Stimulated activated CD4-positive, alpha-beta T cell treated with anti-CD3 and anti-CD28 coated beads, Interleukin-12 subunit alpha, Interleukin-12 subunit beta, amount 100 ng/mL, for 4 hours (primary cell): ENCODE measurements at places on chromosomes 12 and 14.

DNA sequence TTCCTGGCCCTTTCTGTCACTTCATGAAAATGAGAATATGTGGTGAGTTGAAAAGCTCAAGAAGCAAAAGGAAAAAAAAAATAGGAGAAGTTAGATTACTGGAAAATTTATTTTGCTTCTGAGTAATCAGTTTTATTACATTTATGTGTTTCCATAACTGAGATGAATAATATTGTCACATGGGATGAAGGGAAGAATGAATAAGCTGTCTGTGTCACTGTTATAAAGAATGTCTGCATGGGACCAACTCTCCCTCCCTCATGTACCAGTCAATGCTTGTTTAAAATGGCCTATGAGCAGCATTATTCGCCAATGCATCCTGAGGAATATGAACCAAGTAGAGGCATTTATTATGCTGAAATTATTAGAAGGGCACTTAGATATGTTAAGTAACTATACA lies 246.3 kb downstream of the PRKD1 start:
- DNase-seq, result no peak

DNA sequence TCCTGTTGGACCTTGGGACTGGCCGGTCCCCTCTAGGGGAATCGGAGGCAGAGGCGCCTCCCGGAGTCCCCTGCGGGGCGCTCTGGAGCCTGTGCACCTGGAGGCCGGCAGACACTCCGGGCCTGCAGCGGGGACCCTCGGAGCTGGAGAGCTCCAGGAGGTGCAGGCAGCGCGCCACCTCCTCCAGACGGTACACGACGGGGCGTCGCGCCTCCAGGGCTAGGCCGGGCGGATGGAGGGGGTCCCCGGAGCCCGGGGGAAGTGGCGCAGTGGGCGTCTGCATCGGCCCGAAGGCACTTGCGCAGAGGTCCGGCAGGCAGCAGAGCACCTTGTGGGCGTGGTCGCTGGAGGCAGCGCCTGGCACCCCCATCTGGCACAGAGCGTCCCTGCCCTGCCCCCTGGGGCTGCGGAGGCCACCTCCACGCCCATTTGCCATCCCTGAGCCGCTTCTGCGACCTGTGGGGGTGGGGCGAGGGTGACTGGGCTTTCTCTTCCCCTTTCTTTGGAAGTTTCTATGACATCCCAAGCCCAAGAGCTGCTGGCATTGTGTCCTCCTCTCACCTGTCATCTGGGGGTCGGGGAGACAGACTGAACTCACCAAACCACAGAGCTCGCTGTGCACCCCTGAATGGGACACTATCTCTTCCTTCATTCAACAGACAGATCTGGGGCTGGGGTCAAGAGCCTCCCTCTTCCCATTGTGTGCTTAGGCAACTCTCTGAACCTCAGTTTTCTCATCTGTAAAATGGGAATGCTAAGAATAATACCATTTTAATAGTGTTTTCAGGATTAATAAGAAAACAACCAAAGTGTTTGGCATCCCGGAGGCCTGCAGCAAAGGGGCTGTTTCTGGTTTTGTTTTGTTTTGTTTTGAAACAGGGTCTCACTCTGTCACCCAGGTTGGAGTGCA lies 37.5 kb upstream of the CORO1C start:
- no peak for DNase-seq

DNA sequence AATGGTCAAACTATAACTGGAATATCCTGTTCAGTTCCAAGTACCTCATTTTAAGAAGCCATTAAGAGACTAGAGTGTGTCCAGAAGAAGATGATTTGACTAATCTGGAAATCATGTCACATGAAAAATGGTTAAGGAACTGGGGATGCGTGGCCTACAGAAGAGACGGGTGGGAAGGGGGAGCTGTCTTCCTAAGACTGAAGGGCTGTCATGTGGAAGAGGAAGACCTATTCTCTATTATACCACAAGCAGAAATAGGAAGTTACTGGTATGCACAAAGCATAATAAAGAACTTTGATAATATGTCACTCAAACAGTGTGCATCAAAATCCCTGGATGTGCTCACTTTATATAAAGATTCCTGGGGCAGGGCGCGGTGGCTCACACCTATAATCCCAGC lies 50.3 kb downstream of the HECTD4 start:
- no peak for DNase-seq

DNA sequence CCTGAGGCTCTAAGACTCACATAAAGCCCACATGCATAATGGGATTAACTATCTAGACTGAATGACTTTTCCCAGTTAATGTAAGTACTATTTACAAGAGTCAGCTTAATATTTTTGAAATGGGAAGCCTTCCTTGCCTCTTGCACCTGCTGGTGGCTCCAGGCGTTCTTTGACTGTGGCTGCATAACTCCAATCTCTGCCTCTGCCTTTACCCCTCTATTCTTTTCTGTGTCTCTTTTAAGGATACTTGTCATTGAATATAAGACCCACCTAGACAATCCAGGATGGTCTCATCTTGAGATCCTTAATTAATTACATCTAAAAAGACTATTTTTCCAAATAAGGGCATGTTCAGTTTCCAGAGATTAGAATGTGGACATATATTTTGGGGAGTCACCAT lies 66.9 kb upstream of the PCED1B start:
- DNase-seq, result no peak

GRCh38 chr14:29868000-29868399 lies 59.6 kb downstream of the PRKD1 start:
- no peak for DNase-seq

DNA sequence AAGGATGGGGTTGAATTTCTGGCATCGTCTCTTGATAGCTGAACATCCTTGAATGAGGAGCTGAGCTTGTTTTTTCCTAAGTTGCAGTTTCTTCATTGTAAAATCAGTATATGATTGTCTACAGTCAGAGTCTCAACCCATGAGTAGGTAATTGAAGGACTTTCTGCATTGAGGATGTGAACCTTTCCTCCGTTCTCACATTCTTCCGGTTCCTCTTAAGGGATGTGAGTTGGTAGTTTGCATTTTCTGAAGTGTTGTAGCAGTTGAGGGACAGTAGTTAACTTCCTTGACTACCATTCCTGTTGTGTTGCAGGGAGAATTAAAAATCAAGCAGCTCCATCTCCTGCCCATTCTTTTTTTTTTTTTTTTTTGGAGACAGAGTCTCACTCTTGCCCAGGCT lies 19.1 kb downstream of the TPCN1 start:
- no peak for DNase-seq

GRCh38 chr12:125120566-125120965 lies 55.3 kb downstream of the AACS start:
- no peak for DNase-seq

- DNase-seq, result no peak
Measured at GRCh38 chr12:98543701-98544100, 28.3 kb downstream of the TMPO start.

GRCh38 chr12:59578254-59578653 lies 17.6 kb upstream of the SLC16A7 start:
- DNase-seq, result no peak

DNA sequence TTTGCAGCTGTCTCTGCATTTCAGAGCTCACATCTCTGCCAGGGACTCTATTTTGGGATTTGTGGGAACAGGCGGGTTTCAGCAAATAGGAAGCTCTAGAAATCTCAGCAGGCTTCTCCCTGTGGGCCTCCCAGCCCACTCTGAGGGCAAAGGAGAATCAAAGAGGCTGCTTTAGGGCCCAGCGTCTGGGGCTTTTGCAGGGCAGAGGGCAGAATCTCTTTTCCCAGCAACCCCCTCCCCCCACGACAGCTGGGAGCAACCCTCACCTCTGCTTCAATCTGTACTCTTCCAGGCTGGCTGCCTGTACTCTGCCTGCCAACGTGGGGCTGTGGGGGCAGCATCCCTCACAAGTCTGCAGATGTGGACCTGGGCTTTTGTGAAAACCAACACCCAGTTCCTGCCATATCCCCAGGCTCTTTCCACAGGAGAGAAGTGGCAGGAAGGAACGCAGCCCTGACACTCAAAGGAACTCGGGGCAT lies 529.6 kb upstream of the TBX3 start:
- no peak for DNase-seq

- peak; percentile 33 for DNase-seq
Measured at GRCh38 chr14:53306267-53306721, 153.2 kb upstream of the DDHD1 start.

GRCh38 chr12:81354327-81354932 lies 276.6 kb downstream of the ACSS3 start:
- DNase-seq, result no peak

DNA sequence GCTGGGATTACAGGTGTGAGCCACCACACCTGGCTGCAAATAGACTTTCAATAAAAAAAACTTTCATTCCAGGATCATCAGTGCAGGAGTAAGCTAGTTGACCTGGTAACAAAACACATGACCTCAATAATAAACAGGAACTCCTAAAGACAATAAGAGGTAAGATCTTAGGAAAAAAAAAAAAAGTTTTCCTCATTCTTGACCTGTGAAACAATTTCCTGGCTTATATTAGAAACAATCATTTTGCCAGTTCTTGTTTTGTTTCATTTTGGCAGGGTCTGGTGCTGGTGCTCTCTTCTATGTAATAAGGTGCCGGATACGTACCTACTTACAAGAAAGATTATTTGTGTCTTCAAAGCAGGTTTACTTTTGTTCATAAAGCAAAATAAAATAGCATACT lies 90.6 kb upstream of the AMN1 start:
- DNase-seq, result no peak

DNA sequence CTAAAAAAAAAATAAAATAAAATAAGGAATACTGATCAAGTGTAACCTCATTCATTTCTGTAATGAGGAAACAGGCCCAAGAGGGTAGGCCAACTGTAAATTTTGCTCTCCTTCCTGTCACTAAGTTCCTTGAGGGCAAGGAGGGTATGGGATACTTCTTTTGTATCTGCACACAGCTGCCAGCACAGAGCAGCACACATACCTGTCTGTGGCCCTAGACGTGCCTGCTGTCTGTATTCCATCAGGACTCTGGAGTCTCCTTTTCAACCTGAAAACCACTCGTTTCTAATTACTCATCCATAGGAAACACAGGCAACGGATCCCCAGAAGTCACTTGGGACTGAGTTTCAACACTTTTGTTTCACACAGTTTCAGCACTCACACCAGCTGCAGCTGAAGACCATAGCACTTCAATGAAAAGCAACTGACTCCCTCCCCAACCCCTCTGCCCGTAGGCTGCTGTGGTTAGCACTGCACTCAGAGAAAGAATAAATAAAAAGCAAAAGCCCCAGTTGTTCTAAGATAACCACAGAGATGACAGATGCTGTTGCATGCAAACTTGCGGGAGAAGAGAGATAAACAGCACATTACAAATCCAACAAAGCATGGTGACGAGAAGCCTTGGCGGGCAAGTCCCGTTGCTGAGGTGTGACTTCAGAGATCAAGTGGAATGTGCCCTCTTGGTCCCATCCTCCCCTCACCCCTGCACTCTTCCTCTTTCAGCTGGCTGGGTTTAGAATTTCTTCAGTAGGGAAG lies 24.9 kb downstream of the CRACR2A start:
- DNase-seq, result no peak

GRCh38 chr14:106235356-106236159 lies 709.2 kb downstream of the TMEM121 start:
- DNase-seq, result no peak

DNA sequence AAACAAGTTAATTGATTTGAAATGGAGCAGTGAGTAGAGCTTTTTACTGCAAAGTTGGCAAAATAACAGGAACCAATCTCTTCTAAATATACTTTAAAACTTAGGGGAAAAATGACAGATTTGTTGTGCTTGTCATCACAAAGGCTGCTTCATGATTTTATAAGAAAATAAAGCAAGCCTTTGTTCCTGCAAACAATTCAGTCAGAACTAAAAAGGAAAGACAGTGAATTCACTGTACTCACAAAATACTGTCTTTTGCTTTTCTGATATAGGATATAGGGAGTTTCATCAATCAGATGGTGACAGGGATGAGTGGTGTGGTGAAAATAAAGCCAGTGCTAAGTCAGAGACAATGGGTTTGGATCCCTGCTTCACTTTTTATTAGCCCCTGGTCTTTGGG lies 126.0 kb downstream of the HELB start:
- DNase-seq, result no peak

DNA sequence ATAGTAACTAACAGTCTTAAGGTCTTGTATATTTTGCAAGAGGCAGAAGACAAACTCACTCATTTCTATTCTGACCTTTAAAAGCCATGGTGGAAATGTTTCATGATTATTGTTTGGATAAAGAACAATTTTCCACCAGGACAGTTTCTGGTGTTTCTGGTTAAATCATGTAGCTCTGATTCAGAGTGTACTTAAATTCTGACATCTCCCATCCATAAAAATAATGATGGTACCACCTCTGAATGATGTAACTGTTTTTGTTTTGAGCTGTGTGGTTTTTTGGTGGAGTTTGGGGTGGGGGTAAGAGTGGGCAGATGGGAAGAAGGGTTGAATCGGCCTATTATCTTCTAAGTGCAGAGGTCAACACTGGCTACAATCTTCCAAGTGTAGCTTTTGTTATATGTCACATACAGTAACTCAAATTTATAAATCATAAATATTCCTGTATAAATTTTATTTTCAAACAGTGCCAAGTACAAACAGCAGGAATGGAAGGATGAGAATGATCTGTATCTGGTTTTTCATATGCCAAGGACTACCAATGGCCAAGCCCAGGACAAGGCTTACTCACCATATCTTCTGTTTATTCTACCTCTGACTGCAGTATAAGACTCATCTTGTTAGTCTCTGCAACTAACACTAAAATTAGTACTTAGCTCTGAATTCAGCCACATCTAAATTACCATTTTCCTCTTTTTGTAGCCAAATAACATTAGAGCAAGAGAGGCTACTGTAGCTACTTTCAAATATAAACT lies 108.7 kb downstream of the BCAT1 start:
- DNase-seq, result no peak

DNA sequence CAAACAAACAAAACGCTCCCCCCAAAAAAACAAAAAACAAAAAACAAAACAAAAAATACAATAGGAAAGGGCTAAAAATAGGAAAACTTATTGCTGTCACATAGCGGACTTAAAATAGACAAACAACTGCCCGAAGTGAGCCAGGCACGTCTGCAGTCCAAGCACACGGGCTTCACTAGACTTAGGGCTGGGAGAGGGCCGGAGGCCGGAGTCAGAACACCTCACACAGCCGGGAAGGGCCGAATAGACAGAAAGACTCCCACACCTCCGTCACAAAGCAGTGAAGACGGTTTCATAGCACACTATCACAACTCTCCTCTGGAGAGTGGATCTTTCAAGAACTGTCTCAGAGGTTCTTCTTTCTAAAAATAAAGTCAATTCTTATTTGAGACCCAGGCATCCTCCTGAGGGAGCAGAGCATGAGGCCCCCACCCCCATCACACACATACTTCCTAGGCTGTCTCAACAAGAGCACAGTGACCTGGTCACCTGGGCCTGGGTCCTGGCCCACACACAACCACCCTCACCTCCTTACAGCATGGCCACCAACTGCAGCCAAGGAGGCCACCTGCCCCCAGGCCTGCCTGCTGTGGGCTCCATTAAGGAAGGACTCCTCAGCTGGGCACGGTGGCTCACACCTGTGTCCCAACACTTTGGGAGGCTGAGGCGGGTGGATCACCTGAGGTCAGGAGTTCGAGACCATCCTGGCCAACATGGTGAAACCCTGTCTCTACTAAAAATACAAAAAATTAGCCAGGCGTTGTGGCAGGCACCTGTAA lies 6.7 kb downstream of the BAG5 start:
- no peak for DNase-seq

DNA sequence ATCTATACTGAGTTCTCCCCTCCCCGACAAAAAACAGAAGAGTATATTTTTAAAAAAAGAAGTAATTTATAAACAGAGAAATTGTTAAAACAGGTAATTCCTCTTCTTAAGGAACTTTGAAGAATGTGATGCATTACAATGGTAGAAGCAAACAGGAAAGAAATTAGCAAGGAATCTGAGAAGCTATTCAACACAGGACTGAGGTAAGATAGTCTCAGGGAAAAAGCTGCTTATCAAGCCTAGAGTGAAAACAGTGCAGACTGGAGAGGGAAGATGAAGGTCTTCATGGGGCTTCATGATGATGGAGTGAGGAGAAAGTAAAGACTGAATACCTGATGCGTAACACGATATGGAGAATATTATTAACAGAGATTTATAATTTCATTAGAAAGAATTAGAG lies 880.0 kb downstream of the SLC16A7 start:
- no peak for DNase-seq
